ENCODE measurements at places on chromosomes 4 and X. TPM values are rescaled to one million over a fixed set of nuclear protein-coding genes. Genes with fewer than 3 reads are reported as not detected.

DNA sequence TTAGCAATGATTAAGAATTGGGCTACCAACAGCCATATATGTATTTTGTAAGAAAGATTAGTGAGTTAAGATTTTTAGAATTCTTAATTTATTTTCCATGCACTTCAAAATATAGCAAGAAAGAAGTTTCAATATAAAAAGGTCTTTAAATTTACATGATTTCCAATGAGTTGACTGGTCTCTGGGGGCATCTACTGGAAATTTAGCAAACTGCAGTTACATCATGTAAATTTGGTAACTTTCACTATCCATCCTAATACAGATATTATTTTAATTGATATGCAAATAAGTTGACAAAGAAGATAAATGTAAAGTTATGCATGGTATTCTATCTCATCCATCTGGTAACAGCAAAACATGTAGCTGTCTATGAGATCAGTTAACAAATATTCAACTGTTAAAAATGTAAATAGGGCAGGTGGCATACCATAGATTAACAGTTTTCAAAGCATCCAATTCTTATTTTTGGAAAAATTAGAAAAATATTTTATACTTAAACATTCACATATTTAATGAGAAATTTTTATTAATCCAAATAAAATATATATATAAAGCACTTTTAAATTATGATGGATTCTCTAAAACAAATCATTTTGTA is 29.1 kb downstream of the TTC29 start:
- DNase-seq: peak; percentile 10

- DNase-seq: no peak
These were observed 29.1 kb downstream of the SPACA5 start for GRCh38 chrX:48035891-48036290.

- DNase-seq: no peak
These were observed 733.9 kb upstream of the INTU start for GRCh38 chr4:126898815-126899214.

DNA sequence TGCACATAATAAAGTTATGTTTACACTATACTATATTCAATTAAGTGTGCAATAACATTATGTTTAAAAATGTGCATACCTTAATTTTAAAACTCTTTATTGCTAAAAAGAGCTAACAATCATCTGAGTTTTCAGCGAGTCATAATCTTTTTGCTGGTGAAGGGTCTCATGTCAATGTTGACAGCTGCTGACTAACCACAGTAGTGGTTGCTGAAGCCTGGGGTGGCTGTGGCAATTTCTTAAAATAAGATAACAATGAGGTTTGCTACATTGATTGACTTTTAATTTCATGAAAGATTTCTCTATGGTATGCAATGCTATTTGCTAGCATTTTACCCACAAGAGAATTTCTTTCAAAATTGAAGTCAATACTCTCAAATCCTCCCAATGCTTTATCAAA is 58.6 kb downstream of the C4orf46 start:
- DNase-seq: no peak

The MAGED4 gene
- 2.3 TPM for total RNA-seq

The RGN gene
- total RNA-seq: not detected

The GAGE12E gene
- not detected for total RNA-seq

The FAM13A gene
- 16.7 TPM for total RNA-seq
